ENCODE measurements at places on chromosomes 6 and 20.
A peak's percentile ranks its signal among the peaks of the same experiment; 100 is the strongest.

GRCh38 chr20:43914311-43915210 lies at the start of gene TOX2:
Gene TOX2, plus strand, starts transcription at chr20:43914852. Its CDS starts 40 bp downstream, at chr20:43914892.
- no peak for DNase-seq

- no peak for DNase-seq
Observed at GRCh38 chr20:20199361-20200160, 147.2 kb downstream of the CFAP61 start.

GRCh38 chr6:105977934-105978504 lies 108.1 kb upstream of the PRDM1 start:
- DNase-seq, result no peak

GRCh38 chr6:72811971-72812421 lies 190.1 kb downstream of the KCNQ5 start:
- no peak for DNase-seq

- peak; percentile 49 for DNase-seq
Observed at GRCh38 chr6:127266178-127266891, at the start of gene RNF146. Gene RNF146, plus strand, starts transcription at chr6:127266864. Its CDS starts 13,475 bp downstream, at chr6:127280339.

- DNase-seq, result no peak
Observed at GRCh38 chr6:34524971-34525370, 31.2 kb downstream of the SPDEF start.

Measured in stimulated activated CD4-positive, alpha-beta T cell treated with anti-CD3 and anti-CD28 coated beads, Interleukin-1b, Interleukin-23, amount 100 ng/mL, for 24 hours (primary cell).